Adrenal gland (tissue), 19 donors: ENCODE measurements at places on chromosomes 2 and 18.

- no peak overlapping the region for H3K4me3 ChIP-seq
- no peak overlapping the region for H3K27ac ChIP-seq
- no peak for DNase-seq
- H3K27me3 ChIP-seq, result no peaks in the 10 kb centered on the region
- no peaks in the 10 kb centered on the region for H3K36me3 ChIP-seq
These were observed 41.3 kb upstream of the KCNE4 start for GRCh38 chr2:223010641-223011040.

- no peak overlapping the region for H3K27ac ChIP-seq
- no peak for DNase-seq
- H3K36me3 ChIP-seq, result no peaks in the 10 kb centered on the region
- no peak overlapping the region for H3K4me3 ChIP-seq
- H3K4me1 ChIP-seq, result no peaks in the 10 kb centered on the region
These were observed 362.3 kb downstream of the RND3 start for GRCh38 chr2:150125188-150125587.

GRCh38 chr2:3099145-3099859 is 278.3 kb downstream of the EIPR1 start:
- no peak overlapping the region for H3K4me3 ChIP-seq
- H3K27ac ChIP-seq, result no peak overlapping the region
- DNase-seq, result no peak
- H3K4me1 ChIP-seq, result no peaks in the 10 kb centered on the region
- H3K36me3 ChIP-seq, result no peaks in the 10 kb centered on the region
- H3K27me3 ChIP-seq, result no peaks in the 10 kb centered on the region

- H3K27me3 ChIP-seq, result no peaks in the 10 kb centered on the region
- no peak for DNase-seq
- H3K4me1 ChIP-seq, result no peaks in the 10 kb centered on the region
- no peaks in the 10 kb centered on the region for H3K36me3 ChIP-seq
- H3K27ac ChIP-seq, result no peak overlapping the region
These were observed 151.0 kb upstream of the DAPL1 start for GRCh38 chr2:158644139-158644538.

- no peaks in the 10 kb centered on the region for H3K27me3 ChIP-seq
- peak; percentile 45 for DNase-seq
- H3K36me3 ChIP-seq, result peaks cover 31% of the 10 kb centered on the region
- no peak overlapping the region for H3K4me3 ChIP-seq
- H3K4me1 ChIP-seq, result peaks cover 47% of the 10 kb centered on the region
- H3K27ac ChIP-seq, result peak overlapping the region; percentile 93
These were observed 47.3 kb downstream of the MERTK start for GRCh38 chr2:111945444-111946293.

DNA sequence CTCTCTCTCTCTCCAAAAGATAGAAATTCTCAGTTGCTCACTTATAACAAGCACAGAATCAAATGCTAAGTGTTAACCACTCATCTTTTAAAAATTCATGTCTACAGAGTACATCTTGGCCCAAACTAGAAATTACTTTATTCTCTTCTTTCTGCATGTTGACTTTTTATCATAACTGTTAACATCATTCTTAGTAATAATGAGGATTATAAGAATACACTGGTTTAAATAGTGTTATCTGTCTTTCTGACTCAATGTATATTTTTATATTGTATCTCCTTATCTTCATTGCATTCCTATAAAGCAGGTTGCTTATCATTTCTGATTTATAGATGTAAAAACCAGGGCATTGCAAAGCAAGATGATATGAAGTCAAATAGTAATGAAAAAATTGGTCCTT is 17.8 kb upstream of the KLF7 start:
- DNase-seq, result no peak
- H3K4me1 ChIP-seq, result no peaks in the 10 kb centered on the region
- H3K27ac ChIP-seq, result no peak overlapping the region
- H3K27me3 ChIP-seq, result no peaks in the 10 kb centered on the region

DNA sequence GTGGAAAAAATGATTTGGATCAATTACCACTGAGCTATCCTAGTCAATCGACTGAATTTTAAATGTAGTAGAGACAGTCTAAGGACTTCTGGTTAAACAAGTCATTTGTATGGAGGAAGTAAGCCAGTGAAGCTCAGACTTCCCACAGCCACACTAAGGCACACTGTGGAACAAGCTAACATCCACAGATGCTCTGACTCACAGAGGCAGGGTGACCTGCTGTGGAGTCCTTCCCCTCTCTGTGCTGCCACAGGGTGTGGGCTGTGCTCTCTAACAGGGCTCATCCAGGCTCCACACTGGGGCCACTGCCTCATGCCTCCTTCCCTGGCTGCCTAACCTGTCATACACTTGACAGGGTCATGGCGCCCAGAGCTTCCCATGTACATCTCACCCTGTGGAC is 351.0 kb downstream of the GALR1 start:
- H3K36me3 ChIP-seq, result no peaks in the 10 kb centered on the region
- no peaks in the 10 kb centered on the region for H3K27me3 ChIP-seq
- H3K4me1 ChIP-seq, result no peaks in the 10 kb centered on the region
- H3K4me3 ChIP-seq, result no peak overlapping the region

GRCh38 chr2:144137705-144138428 is 382.1 kb downstream of the ZEB2 start:
- peaks cover 5% of the 10 kb centered on the region for H3K4me1 ChIP-seq
- peak overlapping the region; percentile 50 for H3K27ac ChIP-seq
- H3K36me3 ChIP-seq, result no peaks in the 10 kb centered on the region
- H3K27me3 ChIP-seq, result no peaks in the 10 kb centered on the region
- no peak for DNase-seq

DNA sequence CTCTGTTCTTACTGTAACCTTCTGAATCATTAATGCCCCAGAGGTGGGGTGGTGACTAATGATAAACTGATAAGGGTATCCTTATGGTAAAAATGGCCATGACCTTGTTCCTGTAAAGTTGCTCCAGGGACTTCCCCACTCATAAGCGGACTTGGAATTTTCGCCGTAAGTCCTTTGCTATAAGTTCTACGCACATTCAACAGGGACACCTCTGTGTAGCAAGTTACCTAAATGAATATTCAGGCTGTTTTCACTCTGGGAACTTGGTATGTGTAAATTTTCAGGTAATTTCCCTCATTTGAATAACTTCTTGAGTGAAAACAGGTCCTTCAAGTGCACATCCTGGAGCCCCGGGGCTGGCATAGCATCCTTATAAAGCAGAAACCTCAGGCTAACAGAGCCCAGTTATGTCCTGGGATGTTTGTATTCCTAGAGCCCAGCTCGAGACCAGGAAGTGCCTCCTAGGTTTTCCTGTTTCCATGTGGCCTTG is 9.4 kb upstream of the AGFG1 start:
- no peak overlapping the region for H3K4me3 ChIP-seq
- peaks cover 24% of the 10 kb centered on the region for H3K4me1 ChIP-seq
- no peaks in the 10 kb centered on the region for H3K27me3 ChIP-seq
- H3K36me3 ChIP-seq, result no peaks in the 10 kb centered on the region
- peak overlapping the region; percentile 41 for H3K27ac ChIP-seq

DNA sequence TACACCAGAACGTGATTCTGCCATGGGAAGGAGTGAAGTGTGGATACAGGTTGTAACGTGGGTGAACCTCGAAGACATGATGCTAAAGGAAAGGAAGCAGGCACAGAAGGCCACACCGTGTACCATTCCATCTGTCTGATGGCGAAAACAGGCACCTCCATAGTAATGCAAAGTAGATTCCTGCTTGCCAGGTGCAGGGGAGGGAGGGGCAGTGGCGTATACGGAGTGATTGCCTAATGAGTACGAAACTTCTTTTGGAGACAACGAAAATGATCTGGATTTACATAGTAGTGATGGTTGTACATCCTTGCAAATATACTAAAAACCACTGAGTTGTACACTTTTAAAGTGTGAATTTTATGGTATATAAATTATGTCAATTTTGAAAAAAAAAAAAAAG is 106.7 kb downstream of the GBX2 start:
- H3K4me1 ChIP-seq, result no peaks in the 10 kb centered on the region
- no peaks in the 10 kb centered on the region for H3K27me3 ChIP-seq
- DNase-seq, result no peak
- no peak overlapping the region for H3K4me3 ChIP-seq
- H3K36me3 ChIP-seq, result no peaks in the 10 kb centered on the region

DNA sequence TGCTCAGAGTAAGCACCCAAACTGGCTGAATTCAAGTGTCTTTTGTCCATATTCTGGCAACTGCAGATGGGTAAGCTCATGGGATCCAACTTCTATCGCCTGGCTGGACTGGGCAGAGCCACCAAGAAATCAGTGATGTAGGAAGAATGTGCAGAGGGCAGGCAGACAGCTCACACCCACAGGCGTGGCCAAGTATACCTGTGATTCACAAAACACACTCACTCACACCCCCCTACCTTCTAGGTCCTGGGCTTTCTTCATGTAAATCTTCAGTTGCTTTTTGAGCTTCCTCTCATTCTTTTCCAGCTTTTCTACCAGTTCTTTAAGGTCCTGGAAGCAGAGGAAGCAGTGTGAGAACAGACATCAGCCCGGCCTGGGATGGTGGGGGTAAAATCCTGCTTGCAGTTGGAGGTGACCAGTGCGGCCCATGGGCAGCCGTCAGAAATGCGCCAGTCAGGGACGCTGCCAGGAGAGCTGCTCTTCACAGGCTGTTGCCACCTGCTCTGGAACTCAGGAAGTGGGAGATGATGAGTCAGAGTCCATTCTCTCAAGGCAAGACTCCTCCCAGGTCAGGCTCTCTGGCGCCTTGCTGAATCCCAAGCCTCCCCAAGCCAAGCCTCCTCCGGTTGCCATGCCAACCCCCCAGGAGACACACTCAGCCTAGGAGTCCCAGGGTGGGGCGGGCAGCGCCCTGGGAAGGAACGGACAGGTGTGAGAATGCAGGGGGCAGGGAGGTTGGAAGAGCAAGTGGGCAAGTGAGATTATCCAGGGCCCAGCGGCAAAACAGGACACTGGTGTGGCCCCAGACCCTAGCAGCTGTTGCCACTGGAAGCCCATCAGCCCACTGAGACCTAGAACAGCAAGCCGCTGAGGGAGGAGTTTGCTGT is 36.2 kb upstream of the ACAA2 start:
- no peak overlapping the region for H3K27ac ChIP-seq
- H3K36me3 ChIP-seq, result no peaks in the 10 kb centered on the region
- DNase-seq, result no peak
- H3K4me3 ChIP-seq, result no peak overlapping the region
- H3K27me3 ChIP-seq, result no peaks in the 10 kb centered on the region

GRCh38 chr18:24853076-24853475 is 392.6 kb downstream of the HRH4 start:
- H3K36me3 ChIP-seq, result no peaks in the 10 kb centered on the region
- DNase-seq, result no peak
- H3K27ac ChIP-seq, result no peak overlapping the region
- H3K4me1 ChIP-seq, result no peaks in the 10 kb centered on the region

- no peaks in the 10 kb centered on the region for H3K4me1 ChIP-seq
- peaks cover 3% of the 10 kb centered on the region for H3K27me3 ChIP-seq
- H3K36me3 ChIP-seq, result no peaks in the 10 kb centered on the region
- no peak for DNase-seq
- H3K27ac ChIP-seq, result peak overlapping the region; percentile 36
These were observed 54.4 kb downstream of the SLC4A3 start for GRCh38 chr2:219681694-219682300.

- no peak overlapping the region for H3K27ac ChIP-seq
- H3K4me3 ChIP-seq, result no peak overlapping the region
- DNase-seq, result no peak
- no peaks in the 10 kb centered on the region for H3K36me3 ChIP-seq
These were observed 169.1 kb upstream of the CYP26B1 start for GRCh38 chr2:72316774-72317173.

GRCh38 chr2:38224181-38224580 is 148.2 kb upstream of the CYP1B1 start:
- no peak overlapping the region for H3K27ac ChIP-seq
- no peak for DNase-seq
- H3K36me3 ChIP-seq, result no peaks in the 10 kb centered on the region

DNA sequence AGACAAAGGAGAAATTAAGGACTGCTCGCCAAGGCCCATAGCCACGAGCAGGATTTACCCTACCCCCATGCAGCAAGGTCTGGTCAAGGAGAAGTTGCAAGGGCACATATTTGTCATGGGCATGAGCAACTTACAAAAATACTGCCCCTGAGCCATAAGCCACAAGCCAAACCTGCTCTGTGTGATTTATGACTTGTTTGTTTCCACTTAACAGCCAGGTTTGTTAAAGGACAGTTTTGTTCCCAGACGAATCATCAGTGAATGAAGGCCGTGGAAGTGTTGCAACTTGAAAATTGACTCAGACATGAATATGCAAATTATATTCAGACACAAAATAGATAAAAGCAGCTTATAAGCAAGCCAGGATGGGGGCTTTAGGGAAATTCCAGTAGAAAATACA is 31.3 kb upstream of the EVA1A start:
- no peaks in the 10 kb centered on the region for H3K27me3 ChIP-seq
- no peak for DNase-seq
- H3K27ac ChIP-seq, result no peak overlapping the region
- no peaks in the 10 kb centered on the region for H3K36me3 ChIP-seq
- H3K4me3 ChIP-seq, result no peak overlapping the region

DNA sequence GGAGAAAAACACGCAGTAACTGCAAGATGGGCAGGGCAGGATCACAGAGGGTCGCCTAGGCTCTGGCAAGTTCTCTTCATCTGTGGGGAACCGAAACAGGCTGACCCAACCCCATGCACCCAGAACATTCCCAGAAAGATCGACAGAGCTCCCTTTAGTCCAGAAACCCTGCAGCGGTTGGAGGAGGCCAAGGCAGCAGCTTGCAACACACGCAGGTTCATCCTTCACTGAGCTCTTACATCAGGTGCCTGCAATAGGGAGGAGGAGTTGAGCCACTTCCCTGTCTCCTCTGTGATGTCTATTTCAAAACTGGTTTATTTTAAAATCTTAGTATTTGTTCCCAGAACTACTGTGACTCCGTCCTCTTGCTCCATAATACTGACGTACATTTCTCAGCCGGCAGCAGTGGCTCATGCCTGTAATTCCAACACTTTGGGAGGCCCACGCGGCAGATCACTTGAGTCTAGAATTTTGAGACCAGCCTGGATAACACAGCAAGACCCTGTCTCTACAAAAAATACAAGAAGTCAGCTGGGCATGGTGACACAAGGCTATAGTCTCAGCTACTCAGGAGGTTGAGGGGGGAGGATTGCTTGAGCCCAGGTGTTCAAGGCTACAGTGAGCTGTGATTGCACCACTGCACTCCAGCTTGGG is 11.5 kb upstream of the SLC11A1 start:
- H3K27ac ChIP-seq, result peak overlapping the region; percentile 54
- no peak overlapping the region for H3K4me3 ChIP-seq
- no peaks in the 10 kb centered on the region for H3K27me3 ChIP-seq
- DNase-seq, result peak; percentile 83

GRCh38 chr2:231621051-231621879 is 28.6 kb downstream of the TEX44 start:
- no peak for DNase-seq
- H3K4me3 ChIP-seq, result no peak overlapping the region
- H3K27me3 ChIP-seq, result no peaks in the 10 kb centered on the region
- no peak overlapping the region for H3K27ac ChIP-seq
- H3K36me3 ChIP-seq, result no peaks in the 10 kb centered on the region
- H3K4me1 ChIP-seq, result no peaks in the 10 kb centered on the region

DNA sequence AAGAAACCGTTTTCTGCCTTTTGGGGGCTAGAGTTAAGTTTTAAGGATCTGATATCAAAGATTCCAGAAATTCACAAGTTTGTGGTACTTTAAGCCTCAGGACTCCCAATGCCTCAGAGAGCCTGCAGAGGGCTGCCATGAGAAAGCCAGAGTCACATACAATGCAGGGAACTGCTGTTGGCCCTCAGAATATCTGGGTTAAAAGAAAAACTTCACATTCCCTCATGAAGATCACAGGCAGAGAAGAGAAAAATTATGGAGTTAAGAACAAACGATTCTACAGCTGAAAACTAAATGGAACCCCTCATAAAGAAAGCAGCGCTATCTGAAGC is 39.5 kb downstream of the HDAC4 start:
- H3K4me3 ChIP-seq, result no peak overlapping the region
- H3K36me3 ChIP-seq, result no peaks in the 10 kb centered on the region

- H3K4me3 ChIP-seq, result no peak overlapping the region
- H3K27ac ChIP-seq, result no peak overlapping the region
- H3K36me3 ChIP-seq, result no peaks in the 10 kb centered on the region
These were observed 69.0 kb downstream of the LAMA3 start for GRCh38 chr18:23758281-23758680.
